CD4-positive, alpha-beta memory T cell (primary cell): ENCODE measurements at places on chromosomes 7 and 10.
A peak's percentile ranks its signal among the peaks of the same experiment; 100 is the strongest.

DNA sequence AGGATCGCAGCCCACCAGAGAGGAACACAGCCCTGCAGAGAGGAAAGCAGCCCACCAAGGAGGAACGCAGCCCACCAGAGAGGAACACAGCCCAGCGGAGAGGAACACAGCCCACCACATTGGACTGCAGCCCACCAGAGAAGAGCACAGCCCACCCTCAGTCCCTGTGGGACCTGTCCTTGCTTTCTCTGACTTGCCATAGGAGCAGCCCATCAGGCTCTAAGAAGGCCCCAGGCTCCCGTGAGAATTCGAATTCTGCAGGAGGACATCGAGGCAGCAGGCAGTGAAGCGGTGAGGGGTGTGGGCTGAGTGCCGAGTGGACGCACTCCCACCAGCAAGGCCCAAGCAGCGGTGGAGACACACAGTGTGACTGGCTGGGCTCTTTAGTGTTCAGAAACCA, 59.1 kb downstream of the HTR5A start:
- no peaks in the 10 kb centered on the region for H3K27me3 ChIP-seq
- H3K4me1 ChIP-seq: no peaks in the 10 kb centered on the region
- no peak for DNase-seq
- no peak overlapping the region for H3K4me3 ChIP-seq
- no peaks in the 10 kb centered on the region for H3K36me3 ChIP-seq

- no peak overlapping the region for H3K4me3 ChIP-seq
- no peaks in the 10 kb centered on the region for H3K27me3 ChIP-seq
- H3K27ac ChIP-seq: no peak overlapping the region
- no peaks in the 10 kb centered on the region for H3K36me3 ChIP-seq
These were observed 31.9 kb downstream of the ARL4A start for GRCh38 chr7:12719141-12719919.

GRCh38 chr7:98086281-98086718, 20.4 kb upstream of the LMTK2 start:
- no peaks in the 10 kb centered on the region for H3K4me1 ChIP-seq
- H3K36me3 ChIP-seq: no peaks in the 10 kb centered on the region
- H3K27ac ChIP-seq: no peak overlapping the region
- no peak for DNase-seq
- no peaks in the 10 kb centered on the region for H3K27me3 ChIP-seq

GRCh38 chr7:149228831-149229471, 10.5 kb upstream of the ZNF212 start:
- H3K27me3 ChIP-seq: peaks cover 7% of the 10 kb centered on the region
- no peak for DNase-seq
- H3K36me3 ChIP-seq: no peaks in the 10 kb centered on the region
- no peak overlapping the region for H3K27ac ChIP-seq

DNA sequence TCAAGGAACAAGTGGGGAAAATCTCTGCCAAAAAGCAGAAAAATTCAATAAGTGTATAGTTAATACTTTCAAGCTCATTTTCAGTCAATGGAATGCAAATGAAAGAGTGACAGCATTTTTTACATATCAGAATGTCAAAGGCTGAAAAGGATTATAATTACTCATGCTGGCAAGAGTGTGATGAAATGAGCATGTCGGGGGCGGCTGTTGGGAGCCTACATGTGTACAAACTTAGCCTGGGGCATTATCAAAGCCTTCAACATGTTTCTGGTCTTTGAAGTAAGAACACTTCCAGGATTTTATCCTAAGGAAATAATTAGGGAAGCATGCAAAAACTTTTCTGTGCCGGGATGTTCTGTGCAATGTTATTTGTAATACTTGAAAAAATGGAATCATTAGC, 221.7 kb upstream of the LYZL1 start:
- no peaks in the 10 kb centered on the region for H3K36me3 ChIP-seq
- no peaks in the 10 kb centered on the region for H3K27me3 ChIP-seq
- no peak for DNase-seq
- H3K27ac ChIP-seq: no peak overlapping the region
- no peaks in the 10 kb centered on the region for H3K4me1 ChIP-seq

DNA sequence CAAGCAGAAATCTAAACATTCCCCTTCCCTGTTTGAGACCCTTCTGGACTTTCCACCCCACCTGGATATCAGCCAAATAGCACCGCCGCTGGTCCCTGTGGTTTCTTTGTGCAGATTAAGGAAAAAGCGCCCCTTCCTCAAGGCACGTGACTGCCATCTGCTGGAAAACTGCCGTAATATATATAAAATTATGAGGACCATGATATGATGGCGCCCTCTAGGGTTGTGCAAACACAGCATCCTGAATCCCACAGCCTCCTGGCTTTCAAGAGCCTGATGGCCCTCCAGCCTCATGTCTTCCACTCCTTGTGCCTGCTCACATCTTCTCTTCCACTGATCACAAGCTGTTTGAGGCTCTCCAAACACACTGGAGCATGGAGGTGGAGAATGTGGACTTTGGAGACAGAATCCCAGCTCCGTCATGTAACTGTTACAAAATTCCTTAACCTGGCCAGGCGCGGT, 121.3 kb downstream of the MYL10 start:
- no peaks in the 10 kb centered on the region for H3K27me3 ChIP-seq
- H3K4me1 ChIP-seq: no peaks in the 10 kb centered on the region
- H3K36me3 ChIP-seq: no peaks in the 10 kb centered on the region
- no peak overlapping the region for H3K4me3 ChIP-seq
- DNase-seq: peak; percentile 12
- no peak overlapping the region for H3K27ac ChIP-seq

DNA sequence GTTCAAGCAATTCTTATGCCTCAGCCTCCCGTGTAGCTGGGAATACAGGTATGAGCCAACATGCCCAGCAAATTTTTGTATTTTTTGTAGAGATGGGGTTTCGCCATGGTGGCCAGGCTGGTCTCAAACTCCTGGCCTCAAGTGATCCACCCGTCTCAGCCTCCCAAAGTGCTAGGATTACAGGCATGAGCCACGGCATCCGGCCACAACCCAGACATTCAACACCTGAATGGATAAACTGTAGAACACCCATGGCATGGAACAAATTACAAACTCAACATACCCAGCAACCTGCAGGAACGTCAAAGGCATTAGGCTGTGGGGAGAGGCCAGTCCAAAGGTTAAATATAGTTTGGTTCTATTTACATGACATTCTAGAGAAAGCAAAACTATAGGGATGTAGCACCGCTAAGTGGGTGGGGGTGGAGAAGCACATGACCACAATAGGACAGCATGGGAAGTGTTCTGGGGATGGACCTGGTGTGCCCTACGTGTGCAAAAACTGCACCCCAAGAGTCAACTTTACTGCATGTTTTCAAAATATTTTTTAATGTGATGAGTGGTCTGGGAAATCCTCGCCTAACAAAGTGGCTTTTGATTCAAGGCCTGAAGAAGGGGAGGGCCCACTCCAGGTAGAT, 6.5 kb upstream of the PGAM2 start:
- H3K27ac ChIP-seq: no peak overlapping the region
- no peaks in the 10 kb centered on the region for H3K27me3 ChIP-seq
- H3K4me3 ChIP-seq: no peak overlapping the region
- no peak for DNase-seq
- peaks cover 23% of the 10 kb centered on the region for H3K36me3 ChIP-seq
- H3K4me1 ChIP-seq: peaks cover 2% of the 10 kb centered on the region

- H3K36me3 ChIP-seq: no peaks in the 10 kb centered on the region
- H3K4me3 ChIP-seq: no peak overlapping the region
- no peak overlapping the region for H3K27ac ChIP-seq
- H3K27me3 ChIP-seq: no peaks in the 10 kb centered on the region
- no peak for DNase-seq
- H3K4me1 ChIP-seq: no peaks in the 10 kb centered on the region
These were observed 110.1 kb downstream of the CD36 start for GRCh38 chr7:80748363-80749042.

DNA sequence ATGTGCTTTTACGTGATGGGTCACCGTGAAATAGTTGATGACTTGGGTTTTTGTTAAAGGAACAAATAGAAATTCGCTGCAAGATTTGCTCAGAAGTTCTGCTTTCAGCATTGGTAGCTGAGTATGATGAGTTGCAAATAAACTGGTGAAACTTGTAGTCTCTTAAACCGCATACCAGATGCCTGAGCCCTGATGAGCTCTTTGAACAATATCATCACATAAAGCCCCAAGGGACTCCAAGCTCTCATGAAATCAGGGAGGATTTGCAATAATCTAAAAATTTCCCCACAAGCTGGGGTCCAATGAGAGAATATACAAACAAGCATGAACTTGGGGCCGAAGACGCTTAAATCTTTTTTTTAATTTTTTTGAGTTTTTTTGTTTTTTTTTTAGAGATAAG, 312.4 kb downstream of the CALN1 start:
- H3K36me3 ChIP-seq: no peaks in the 10 kb centered on the region
- no peaks in the 10 kb centered on the region for H3K27me3 ChIP-seq
- DNase-seq: no peak
- H3K4me1 ChIP-seq: no peaks in the 10 kb centered on the region
- H3K4me3 ChIP-seq: no peak overlapping the region

- peaks cover 32% of the 10 kb centered on the region for H3K4me1 ChIP-seq
- no peak for DNase-seq
- no peaks in the 10 kb centered on the region for H3K36me3 ChIP-seq
- H3K27me3 ChIP-seq: peaks cover 4% of the 10 kb centered on the region
These were observed 787 bp upstream of the PLEKHA1 start for GRCh38 chr10:122373721-122374120.

- DNase-seq: no peak
- no peaks in the 10 kb centered on the region for H3K27me3 ChIP-seq
- H3K27ac ChIP-seq: no peak overlapping the region
- no peak overlapping the region for H3K4me3 ChIP-seq
These were observed 73.8 kb downstream of the GOLGA7B start for GRCh38 chr10:97923476-97923875.

GRCh38 chr7:136369225-136369624, 392.1 kb upstream of the MTPN start:
- H3K4me3 ChIP-seq: no peak overlapping the region
- no peaks in the 10 kb centered on the region for H3K4me1 ChIP-seq
- H3K27me3 ChIP-seq: no peaks in the 10 kb centered on the region
- no peaks in the 10 kb centered on the region for H3K36me3 ChIP-seq
- no peak for DNase-seq

DNA sequence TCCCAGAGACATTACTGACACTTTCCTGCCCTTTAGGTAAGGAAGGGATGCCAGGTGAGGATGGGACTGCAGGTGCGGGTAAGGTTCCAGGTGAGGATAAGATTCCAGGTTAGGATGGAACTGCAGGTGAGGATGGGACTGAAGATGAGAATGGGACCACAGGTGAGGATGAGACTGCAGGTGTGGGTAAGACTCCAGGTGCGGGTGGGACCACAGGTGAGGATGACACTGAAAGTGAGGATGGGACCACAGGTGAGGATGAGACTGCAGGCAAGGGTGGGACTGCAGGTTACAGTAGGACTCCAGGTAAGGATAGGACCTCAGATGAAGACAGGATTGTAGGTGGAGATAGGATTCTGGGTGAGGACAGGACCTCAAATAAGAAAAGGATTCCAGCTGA, 322.3 kb downstream of the WDR37 start:
- H3K27ac ChIP-seq: no peak overlapping the region
- H3K4me1 ChIP-seq: no peaks in the 10 kb centered on the region
- H3K36me3 ChIP-seq: no peaks in the 10 kb centered on the region
- DNase-seq: no peak
- H3K4me3 ChIP-seq: no peak overlapping the region
- H3K27me3 ChIP-seq: peaks cover 4% of the 10 kb centered on the region

DNA sequence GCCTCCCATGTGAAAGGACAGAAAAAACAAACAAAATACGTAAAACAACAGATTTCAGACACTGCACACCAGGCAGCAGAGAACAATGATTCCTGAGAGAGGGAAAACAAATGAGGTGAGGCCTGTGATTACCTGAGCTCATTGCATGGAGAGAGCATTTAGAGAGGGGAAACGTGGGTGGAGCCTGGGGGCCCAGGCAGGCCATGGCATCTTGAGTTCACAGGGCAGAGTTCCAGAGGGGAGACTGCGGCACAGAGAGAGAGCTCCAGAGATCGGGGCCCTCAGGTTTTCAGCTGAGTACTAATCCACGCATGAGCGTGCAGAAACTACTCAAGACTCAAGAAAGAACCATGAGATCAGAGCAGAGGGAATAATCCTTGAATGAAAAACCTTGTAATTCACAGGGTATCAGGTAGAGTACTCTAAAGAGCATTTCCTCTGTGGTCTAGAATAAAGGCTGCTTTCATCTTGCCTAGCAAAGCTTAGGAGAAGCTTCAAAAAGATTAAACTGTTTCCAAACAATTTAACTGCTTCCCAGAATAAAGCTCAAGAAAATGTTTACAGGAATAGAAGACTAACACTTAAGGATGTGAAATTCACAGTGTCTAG, 46.6 kb upstream of the ARHGAP12 start:
- no peak for DNase-seq
- no peak overlapping the region for H3K4me3 ChIP-seq
- no peaks in the 10 kb centered on the region for H3K27me3 ChIP-seq
- H3K4me1 ChIP-seq: peaks cover 19% of the 10 kb centered on the region
- H3K27ac ChIP-seq: no peak overlapping the region
- H3K36me3 ChIP-seq: no peaks in the 10 kb centered on the region

- no peak for DNase-seq
- peaks cover 24% of the 10 kb centered on the region for H3K4me1 ChIP-seq
- H3K27me3 ChIP-seq: no peaks in the 10 kb centered on the region
- H3K27ac ChIP-seq: peak within 1 kb of the TSS; percentile 66
These were observed at the start of gene BMPR1A for GRCh38 chr10:86756511-86757112. Gene BMPR1A (plus strand): TSS chr10:86756619. CDS start chr10:86876019, 119,400 bp downstream.

DNA sequence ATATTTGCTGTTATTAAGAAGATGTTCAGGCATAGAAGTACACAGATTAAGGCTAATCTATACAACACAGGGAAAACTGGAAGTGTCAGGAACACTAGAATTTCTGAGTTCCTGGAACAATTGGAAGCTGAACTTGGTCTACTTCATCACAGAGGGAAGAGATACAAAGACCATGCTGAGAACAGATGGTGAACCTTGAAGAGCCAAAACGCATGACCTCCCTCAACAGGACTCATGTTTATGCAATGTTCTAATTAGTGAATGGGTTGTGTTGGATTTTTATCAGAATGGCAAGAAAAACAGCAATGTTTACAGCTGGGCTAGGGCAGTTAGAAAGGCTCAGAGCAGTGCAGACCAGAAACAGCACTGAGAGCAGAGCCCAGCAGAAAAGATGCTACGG, 94.9 kb downstream of the SFMBT2 start:
- H3K27ac ChIP-seq: no peak overlapping the region
- H3K36me3 ChIP-seq: no peaks in the 10 kb centered on the region
- H3K27me3 ChIP-seq: no peaks in the 10 kb centered on the region

- no peaks in the 10 kb centered on the region for H3K27me3 ChIP-seq
- no peak for DNase-seq
- peaks cover 18% of the 10 kb centered on the region for H3K36me3 ChIP-seq
- H3K4me3 ChIP-seq: no peak overlapping the region
- peaks cover 17% of the 10 kb centered on the region for H3K4me1 ChIP-seq
These were observed 7.3 kb downstream of the MAFK start for GRCh38 chr7:1537535-1538412.

GRCh38 chr10:79052291-79053080, 16.3 kb upstream of the ZMIZ1 start:
- DNase-seq: peak; percentile 35
- no peak overlapping the region for H3K27ac ChIP-seq
- H3K4me3 ChIP-seq: no peak overlapping the region
- H3K4me1 ChIP-seq: peaks cover 46% of the 10 kb centered on the region

DNA sequence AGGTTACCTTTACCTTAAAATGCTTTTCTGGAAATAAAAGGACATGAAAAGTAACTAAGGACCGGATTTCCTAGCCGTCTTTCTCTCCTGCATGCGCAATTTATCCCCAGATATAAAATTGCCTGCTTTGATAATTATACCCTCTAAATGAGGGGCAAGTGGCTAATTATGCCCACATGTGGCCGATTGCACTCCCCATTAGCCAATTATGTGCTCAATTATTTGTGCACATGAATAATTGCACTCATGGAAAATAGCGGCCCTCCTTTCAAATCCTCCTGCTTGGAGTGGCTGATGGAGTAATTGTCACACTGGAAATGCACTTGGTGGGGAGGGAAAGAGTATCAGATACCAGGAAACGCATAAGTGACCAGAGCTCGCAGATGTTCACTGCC, 66.4 kb upstream of the ATRNL1 start:
- DNase-seq: no peak
- H3K4me1 ChIP-seq: no peaks in the 10 kb centered on the region
- H3K36me3 ChIP-seq: no peaks in the 10 kb centered on the region
- H3K27me3 ChIP-seq: no peaks in the 10 kb centered on the region
